ENCODE measurements at places on chromosomes 12 and 14.

- no peak for DNase-seq
Observed at GRCh38 chr14:66920196-66920595, 269.0 kb upstream of the GARIN2 start.

DNA sequence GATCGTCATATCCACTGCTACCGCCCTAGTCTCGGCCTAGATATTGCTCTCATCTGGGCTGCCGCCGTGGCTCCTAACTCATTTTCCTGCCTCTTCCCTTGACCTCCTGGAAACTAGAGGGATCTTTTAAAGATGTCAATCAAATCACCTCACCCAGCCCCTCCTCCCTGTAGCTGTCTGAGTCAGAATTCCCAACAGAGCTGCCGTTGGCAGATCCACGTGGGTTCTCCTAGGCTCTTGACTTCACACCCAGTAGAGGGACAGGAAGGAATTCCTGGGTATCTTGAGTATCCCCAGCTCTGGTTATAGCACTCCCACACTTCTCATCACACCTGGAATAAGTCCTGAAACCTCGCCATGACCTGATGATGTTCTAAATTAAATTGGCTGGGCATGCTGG, 11.9 kb downstream of the TGFB3 start:
- DNase-seq, result no peak

- no peak for DNase-seq
Observed at GRCh38 chr14:23162800-23163199, 20.7 kb downstream of the SLC7A8 start.

DNA sequence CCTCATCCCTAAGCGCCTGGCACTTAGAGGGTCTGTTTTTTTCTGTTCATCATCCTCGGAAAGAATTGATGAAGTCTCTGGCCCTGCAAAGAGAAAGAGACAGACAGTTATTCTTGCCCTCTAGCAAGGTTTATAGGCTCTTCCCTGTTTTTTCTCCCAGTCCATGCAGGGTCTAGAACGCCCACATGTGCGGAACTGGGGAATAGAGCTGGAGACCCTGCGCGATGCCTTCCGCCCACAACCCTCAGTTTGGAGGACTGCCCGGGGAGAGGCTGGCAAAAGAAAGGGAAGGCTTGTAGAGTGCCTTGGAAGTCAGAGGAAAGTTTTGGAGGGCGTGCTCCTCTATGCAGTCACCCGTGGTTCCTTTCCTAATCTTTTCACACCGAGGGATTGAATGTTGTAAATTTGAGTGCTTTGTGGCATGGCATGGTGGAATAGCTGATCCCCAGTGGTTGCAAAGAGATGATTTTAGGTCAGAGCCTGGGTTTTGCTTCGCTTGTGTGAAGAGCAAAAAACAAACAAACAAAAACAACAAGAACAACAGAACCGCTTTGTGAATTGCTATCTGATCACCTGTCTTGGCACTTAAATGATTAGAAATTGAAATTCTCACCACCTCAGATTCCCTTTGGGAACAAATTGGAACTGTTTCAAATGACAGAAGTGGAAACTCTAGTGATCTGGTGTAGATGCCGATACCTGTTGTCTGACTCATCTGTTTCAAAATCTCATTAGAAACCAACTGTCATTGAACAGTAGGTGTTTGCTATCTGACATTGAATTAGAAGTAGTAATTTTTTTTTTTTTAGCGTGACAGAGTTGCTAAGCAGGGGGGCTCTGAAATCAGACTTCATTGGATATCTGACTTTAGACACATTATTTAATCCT, 947 bp downstream of the GAS2L3 start:
- peak; percentile 16 for DNase-seq

Measured in astrocyte of the spinal cord (primary cell).